ENCODE measurements at places on chromosomes 4 and X.

DNA sequence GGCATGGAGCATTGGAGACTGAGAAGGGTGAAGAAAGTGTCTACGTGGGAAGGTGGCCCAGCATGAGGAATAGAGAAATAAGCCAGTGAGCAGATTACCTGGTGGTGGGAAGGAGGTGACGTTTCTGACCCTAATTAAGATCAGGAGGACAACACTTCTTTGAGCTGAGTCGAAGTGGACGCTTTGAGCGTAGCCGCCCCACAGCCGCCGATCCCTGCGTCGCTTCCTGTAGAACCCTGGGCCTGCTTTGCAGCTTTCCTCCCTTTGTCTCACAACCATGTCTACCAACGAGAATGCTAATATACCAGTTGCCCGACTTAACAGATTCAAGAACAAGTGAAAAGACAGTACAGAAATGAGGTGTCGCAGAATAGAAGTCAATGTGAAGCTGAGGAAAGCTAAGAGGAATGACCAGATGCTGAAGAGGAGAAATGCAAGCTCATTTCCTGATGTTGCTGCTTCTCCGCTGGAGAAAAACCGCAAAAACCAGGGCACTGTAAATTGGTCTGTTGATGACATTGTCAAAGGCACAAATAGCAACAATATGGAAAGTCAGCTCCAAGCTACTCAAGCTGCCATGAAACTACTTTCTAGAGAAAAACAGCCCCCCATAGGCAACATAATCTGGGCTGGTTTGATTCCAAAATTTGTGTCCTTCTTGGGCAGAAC, 6.4 kb upstream of the ANTXR2 start:
- DNase-seq = no peak

DNA sequence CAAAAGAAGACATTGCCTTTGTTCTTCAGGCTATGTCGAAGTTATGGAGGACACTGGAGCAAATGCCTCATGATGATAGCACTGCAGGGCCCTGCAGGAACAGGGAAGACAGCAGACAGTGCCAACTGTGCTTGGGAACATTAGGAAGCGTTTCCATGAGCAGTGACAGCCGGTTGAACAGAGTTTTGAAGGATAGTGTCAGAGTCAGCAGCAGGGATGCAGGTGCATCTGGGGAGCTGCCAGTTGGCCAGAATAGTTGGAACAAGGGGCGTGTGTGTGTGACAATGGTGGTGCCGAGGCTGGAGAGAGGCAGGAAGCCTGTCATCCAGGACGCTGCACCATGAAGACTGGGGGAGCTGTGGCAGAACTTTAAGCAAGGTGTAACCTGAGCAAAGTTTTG, 88.6 kb downstream of the SHROOM3 start:
- DNase-seq = no peak

DNA sequence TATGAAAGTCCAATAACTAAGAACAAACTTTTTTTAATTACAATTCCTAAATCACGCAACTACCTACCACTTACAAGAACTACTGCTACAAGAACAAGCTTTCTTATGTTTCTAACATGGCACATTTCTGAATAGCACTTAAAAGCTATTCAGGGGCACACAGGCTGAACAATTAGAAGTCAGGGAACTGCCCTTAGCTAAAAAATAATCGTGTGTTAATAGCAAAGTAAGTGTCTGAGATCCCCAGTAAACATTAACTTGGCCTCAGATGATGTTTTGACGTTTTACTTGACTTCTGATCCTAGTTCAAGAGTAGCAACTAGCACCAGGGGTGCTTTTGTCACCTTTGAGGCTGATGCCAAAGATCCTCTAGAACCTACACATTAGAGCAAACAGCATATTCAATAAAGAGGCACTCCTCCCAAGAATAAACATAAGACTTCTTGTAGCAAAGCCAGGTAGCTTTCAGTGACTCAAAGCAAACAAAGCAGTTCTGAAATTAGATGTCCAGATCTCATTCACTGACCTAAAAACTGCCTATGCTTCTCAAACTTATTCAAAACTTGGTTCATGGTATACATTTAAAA, 16.2 kb downstream of the SPOCK3 start:
- no peak for DNase-seq

DNA sequence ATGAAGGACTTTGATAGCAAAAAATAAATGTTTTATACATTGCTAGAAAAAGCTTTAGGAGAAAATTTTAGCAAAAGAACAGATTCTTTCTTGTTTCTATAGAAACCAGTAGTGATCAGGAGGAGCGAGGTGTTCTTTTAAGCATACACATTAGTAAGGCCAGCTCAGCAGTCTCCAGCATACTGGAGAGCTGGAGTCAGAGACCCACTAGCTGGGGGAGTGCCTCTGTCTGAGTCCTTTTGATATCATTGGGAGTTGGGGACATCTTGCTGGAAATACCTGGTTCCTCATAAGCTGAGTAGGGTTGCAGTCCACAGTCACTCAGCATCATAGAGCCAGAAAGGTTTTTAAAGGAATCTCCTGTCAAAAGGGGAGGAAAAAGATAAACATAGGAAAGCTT, 67.4 kb downstream of the AFF2 start:
- DNase-seq = no peak

DNA sequence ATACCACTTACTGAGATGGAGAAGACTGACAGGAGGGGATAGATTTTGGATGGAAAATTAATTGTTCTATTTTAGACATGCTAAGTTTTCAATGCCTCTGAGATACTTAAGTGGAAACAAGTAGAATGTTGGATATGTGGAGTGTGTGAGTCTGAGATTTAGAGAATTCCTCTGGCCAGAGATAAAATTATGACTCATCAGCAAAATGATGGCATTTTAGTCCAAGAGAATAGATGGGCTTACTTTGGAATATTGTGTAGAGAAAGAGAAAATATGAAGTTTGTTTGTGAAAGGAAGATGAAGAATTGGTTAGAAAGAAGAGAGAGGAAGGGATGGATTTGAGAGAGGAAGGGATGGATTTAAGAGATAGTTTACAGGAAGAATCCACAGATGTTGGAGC, 108.6 kb upstream of the PPP1R2C start:
- no peak for DNase-seq

Measured in stimulated activated naive CD4-positive, alpha-beta T cell treated with Interleukin-2 at 50 U/mL for 16 hours (primary cell).